ENCODE measurements at places on chromosomes 13 and 19.
A peak's percentile ranks its signal among the peaks of the same experiment; 100 is the strongest.

DNA sequence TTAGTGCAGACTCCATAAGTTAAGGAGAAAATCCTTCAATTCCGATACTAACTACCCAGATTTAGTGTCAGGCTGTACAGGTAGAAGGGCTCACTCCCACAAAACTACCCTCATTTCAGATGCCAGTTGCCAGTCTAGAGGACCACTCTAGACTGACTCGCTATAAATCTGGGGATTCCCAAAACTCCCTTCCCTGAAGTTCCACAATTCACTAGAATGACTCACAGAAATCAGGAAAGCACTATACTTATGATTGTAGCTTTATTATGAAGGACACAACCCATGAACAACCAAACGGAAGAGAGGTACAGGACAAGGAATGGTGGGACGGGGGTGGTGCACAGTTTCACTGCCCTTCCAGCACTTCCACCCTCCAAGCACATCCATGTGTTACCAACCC, 321.2 kb downstream of the DIAPH3 start:
- no peak for DNase-seq

DNA sequence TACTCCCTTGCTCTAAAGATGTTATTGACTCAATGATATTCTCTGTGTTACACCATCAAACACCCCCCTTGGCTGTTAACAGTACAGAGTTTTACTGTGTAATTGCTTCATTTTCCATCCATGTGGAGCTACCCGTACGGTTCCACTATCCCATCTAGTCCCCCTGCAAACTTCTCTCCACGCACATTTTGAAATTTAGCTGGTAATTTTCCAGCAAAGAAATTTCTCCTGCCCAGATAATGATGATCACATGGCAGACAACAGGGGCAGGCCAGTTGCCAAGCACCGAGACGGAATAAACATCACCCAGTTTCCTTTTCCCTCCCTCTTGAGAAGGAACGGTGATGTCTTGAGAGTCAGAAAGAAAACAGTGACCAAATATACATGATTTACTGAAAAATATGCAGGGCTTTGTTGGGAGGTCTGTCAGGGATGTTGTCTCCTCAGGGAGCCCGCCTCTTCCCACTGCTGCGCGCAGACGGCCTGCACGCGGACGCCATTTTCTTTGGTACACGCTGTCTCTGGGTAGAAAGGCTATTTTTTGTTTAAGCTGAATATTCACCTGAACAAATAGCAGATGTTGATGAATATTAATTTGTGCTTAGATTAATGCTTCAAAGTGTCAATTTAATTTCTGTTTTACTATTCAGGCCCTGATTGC, 109.9 kb downstream of the OLFM4 start:
- no peak for DNase-seq

DNA sequence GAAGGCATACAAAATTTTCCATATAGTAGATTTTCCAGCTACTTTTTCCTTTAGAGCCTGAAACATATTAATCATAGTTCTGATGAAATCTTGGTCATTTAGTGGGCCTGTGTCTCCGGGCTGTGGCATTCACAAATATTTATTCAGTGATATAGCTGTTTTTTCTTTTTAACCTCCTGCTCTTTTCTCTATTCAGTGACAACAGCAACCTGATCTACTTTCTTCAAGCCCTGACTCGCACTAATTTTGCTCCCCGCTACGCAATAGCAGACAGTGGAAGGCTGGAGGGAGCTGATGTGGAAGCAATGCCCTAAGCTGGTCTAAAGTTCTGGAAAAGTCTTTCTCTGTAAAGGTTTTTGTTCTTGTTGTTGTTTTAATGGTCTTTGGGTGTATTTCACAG, 289.7 kb downstream of the SLITRK6 start:
- no peak for DNase-seq

GRCh38 chr13:50026788-50027473, 11.7 kb downstream of the KCNRG start:
- no peak for DNase-seq

DNA sequence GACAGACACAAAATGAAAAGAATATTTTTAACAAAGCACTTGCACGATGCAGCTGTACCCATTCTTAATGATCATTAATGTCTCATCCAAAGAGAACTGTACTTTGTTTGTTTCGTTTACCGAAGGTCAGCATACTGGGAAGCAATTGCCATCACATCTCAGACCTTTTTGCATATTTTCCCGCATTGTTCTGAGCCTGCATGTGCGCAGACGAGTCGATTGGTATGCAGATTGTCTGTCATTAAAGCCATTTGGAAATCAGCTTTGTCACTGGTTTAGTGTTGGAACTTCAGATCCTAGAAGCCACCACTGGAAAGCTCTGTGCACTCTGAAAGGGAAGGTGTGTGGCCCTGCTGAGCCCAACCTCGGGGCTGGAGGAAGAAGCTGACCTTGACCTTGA, 15.6 kb downstream of the SPACA7 start:
- DNase-seq = no peak

- no peak for DNase-seq
These were observed 1988.1 kb upstream of the PCDH20 start for GRCh38 chr13:63403733-63404132.

- DNase-seq = no peak
These were observed 343.0 kb downstream of the KLF5 start for GRCh38 chr13:73401769-73402168.

- DNase-seq = no peak
These were observed 625 bp downstream of the ZFP82 start for GRCh38 chr19:36417752-36418286.

- DNase-seq = no peak
These were observed 31.5 kb upstream of the TPT1 start for GRCh38 chr13:45372189-45373161.

DNA sequence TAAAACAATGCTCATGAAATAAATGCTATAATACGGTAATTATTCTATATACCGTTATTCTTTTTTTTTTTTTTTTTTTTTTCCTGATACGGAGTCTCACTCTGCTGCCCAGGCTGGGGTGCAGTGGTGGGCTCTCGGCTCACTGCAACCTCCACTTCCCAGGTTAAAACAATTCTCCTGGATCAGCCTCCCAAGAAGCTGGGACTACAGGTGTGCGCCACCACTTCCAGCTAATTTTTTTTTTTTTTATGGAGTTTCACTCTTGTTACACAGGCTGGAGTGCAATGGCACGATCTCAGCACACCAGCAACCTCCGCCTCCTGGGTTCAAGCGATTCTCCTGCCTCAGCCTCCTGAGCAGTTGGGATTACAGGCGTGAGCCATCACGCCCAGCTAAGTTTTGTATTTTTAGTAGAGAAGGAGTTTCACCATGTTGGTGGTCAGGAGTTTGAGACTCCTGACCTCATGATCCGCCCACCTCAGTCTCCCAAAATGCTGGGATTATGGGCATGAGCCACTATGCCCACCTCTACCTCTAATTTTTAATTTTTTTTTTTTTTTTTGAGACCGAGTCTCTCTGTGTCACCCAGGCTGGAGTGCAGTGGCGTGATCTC, 6.9 kb downstream of the PPP1R15A start:
- DNase-seq = no peak

- no peak for DNase-seq
These were observed 350.9 kb downstream of the SUCLA2 start for GRCh38 chr13:47650209-47650608.

GRCh38 chr13:99350191-99350590, 43.0 kb upstream of the GPR183 start:
- no peak for DNase-seq

DNA sequence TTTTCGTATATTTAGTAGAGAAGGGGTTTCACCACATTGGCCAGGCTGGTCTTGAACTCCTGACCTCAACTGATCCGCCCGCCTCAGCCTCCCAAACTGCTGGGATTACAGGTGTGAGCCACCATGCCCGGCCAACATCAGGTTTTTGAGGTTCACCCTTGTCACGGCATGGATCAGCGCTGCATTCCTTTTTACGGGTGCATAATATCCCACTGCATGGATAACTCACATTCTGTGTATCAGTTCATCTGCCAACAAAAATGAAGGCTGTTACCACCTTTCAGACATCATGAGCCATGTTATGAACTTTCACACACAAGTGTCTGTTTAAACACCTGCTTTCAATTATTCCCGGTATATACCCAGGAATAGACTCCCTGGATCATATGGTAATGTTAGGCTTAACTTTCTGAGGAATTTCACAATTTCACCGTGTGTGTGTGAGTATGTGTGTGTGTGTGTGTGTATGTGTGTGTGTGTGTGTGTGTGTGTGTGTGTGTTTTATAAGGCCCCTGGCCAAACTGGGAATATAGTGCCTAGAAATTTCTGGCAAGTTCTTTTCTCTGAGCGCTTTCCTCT, 52.2 kb downstream of the AP1M1 start:
- DNase-seq = no peak

GRCh38 chr19:1106841-1107660, 3.3 kb downstream of the GPX4 start:
- DNase-seq = no peak

- DNase-seq = peak; percentile 93
These were observed 5.0 kb downstream of the CLEC11A start for GRCh38 chr19:50728084-50728737.

DNA sequence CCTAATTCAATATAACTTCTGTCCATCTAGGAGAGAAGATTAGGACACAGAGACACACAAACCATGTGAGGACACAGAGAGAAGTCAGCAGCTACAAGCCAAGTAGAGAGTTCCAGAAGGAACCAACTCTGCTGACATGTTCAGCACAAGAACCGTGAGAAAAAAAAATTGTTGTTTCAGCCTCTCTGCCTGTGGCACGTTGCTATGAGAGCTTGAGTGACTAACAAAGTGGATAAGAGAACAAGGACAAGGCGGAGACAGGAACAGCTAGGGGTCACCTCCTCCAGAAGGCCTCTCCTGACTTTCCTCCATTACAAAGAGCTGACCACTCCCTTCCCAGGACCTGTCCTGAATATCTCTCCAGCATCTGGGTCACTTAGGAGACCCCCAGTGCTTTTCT, 5.6 kb upstream of the SIGLEC12 start:
- no peak for DNase-seq

GRCh38 chr13:91904005-91904404, 505.6 kb downstream of the GPC5 start:
- no peak for DNase-seq

DNA sequence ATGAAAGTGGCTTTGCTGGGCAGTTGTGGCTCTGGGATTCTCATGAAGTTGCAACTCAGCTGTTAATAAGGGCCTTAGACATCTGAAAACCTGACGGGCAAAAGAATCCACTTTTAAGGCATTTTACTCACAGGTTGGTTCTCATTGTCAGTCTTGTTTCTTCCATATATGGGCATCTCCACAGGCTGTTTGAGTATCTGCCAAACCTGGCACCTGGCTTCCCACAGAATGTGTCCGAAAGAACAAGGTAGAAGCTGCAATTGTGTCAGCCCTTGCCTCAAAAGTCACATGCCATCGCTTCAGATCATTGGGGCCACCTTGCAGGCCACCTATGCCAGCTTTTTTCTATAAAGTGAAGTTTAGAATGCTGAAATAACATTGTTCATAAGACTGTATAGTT, 102.4 kb downstream of the KCTD12 start:
- DNase-seq = no peak

GRCh38 chr13:70108356-70109105, at the start of gene KLHL1:
Gene KLHL1 (minus strand): TSS chr13:70108452. CDS start chr13:70107699, 753 bp downstream.
- no peak for DNase-seq

GRCh38 chr19:57599377-57599760, 316 bp upstream of the ZNF530 start:
- no peak for DNase-seq

GRCh38 chr13:71634602-71635443, 232.2 kb downstream of the DACH1 start:
- no peak for DNase-seq

DNA sequence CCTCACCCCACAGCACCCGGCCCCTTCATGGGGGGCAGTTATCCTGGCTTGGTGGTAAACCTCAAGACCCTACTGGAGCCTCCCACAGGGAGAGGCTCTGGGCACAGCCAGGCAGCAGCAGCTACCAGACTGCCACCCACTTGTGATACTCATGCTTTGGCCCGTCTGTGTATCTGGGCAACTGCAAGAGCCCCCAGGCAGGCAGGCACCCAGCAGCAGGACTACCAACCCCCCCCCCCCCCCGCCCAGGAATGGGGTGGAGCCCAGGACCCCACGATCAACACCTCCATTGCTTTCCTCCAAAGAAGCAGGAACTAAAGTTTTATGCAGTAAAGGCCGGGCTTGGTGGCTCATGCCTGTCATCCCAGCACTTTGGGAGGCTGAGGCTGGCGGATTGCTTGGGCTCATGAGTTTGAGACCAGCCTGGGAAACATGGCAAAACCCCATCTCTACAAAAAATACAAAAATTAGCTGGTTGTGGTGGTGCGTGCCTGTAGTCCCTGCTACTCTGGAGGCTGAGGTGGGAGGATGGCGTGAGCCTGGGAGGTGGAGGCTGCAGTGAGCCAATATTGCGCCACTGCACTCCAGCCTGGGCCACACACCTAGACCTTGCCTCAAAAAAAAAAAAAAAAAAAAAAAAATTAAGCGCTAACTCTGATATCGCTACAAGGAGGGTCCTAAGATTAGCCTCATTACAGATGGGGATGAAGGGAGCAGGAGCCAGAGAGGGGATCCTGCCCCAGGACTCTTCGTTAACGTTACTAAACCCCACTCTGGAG, 1.1 kb upstream of the LYL1 start:
- DNase-seq = no peak

DNA sequence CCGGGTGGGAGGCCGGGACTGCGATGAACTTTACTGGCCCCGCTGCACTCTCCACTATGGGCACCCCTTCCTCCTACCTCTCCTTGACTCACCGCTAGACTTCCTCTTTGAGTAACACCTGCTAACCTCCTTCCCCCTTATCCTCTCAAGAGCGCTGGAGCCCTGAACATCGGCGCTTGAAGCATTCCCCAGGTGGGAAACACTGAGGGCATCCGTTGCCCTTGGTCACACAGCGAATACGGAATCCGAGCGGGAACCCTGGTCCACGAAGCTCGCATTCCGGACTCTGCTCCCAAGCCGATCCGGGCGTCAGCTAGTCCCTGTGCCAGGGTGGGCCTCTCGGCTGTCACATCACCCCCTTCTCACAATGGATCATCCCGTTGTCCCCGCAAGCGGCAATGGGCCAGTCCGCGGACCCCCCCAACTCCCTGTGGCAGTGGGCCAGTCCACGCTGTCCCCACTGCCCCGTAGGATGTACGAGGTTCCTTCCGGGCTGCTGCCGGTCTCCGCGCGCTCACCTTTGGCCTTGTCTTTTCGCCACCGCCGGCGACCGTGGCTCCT, 4.2 kb downstream of the LIPE start:
- peak; percentile 76 for DNase-seq

GRCh38 chr13:72259528-72259927, 392.5 kb upstream of the DACH1 start:
- no peak for DNase-seq

GRCh38 chr19:31275068-31275334, 74.2 kb downstream of the TSHZ3 start:
- DNase-seq = no peak

- DNase-seq = no peak
These were observed 95.0 kb downstream of the UQCRFS1 start for GRCh38 chr19:29117926-29118325.

- DNase-seq = no peak
These were observed 4.2 kb upstream of the MYH14 start for GRCh38 chr19:50199259-50199555.

- no peak for DNase-seq
These were observed 122.6 kb downstream of the POSTN start for GRCh38 chr13:37475966-37476365.

Data from stimulated activated naive CD8-positive, alpha-beta T cell treated with anti-CD3 and anti-CD28 coated beads, Interleukin-15, amount 100 ng/mL, for 72 hours (primary cell).